CD4-positive, alpha-beta T cell treated with Interleukin-4 for 1 hour (primary cell): ENCODE measurements at places on chromosomes 7 and 10.

GRCh38 chr10:310976-311639 is 175.9 kb downstream of the ZMYND11 start:
- no peak for DNase-seq

- DNase-seq: no peak
Observed at GRCh38 chr7:129376778-129377700, 57.2 kb upstream of the STRIP2 start.

GRCh38 chr10:132306864-132307751 is 642 bp downstream of the STK32C start:
- peak; percentile 43 for DNase-seq

DNA sequence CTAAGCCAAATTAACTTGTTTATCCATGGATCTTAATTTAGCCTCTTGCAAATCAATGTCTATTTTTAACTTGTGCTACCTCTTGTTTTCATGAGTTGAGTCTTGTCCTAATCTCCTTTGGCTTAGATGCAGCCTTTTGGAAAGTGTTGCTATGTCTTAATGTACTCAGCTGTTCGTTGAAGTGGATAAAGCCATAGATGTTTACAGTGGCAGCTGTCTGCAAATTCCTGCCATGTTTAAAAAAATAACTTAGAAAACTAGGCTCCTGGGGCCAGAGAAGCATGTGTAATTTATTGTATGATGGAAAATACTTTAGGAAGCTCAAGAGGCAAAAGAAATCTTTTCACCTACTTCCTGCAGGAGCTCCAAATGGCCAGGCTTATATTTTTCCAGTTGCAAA is 253.1 kb upstream of the RHOBTB1 start:
- DNase-seq: no peak

GRCh38 chr7:116392806-116393205 is 106.7 kb upstream of the CAV2 start:
- no peak for DNase-seq

DNA sequence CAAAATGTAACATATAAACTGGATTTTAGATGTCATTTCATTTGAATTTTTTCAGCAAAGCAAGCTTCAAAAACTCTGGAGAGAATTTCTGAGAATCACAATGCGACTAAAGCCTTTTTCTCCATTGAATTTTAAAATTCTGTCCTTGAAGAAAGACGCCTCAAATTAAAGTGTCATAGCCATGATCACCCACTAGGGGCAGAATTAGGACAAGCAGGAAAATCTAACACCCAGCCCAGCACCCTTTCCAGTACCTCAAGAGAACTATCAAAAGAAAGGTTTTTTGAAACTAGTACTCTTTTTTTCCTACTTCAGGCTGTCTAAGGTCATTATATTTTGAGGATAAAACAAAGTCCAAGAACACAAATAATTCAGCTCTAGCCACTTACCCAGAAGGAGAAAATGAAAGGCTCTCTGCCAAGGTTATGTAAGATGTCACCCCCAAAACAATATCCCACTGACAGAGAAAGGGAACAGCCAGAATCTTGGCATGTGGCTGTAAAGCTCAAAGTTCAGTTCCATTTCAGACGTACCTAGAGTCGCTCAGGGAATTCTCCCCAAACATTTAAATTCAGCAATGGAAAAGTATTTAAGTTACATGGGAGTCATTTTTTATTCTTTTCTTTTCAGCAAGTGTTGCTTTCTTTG is 299.4 kb downstream of the SNX13 start:
- DNase-seq: no peak

DNA sequence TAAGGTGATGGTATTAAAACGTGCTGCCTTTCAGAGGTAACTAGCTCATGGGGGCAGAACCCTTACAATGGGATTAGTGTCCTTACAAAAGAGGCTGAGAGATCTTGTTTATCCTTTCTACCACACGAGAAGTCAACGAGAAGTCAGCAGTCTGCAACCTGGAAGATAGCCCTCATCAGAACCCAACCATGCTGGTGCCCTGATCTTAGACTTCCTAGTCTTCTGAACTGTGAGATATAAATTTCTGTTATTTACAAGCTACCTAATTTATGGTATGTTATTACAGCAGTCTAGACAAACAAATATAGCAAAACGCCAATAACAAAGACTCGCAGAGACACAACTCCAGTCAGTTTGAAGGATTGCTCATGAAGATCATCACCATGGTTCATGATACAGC is 157.5 kb upstream of the TMEM106B start:
- DNase-seq: no peak

DNA sequence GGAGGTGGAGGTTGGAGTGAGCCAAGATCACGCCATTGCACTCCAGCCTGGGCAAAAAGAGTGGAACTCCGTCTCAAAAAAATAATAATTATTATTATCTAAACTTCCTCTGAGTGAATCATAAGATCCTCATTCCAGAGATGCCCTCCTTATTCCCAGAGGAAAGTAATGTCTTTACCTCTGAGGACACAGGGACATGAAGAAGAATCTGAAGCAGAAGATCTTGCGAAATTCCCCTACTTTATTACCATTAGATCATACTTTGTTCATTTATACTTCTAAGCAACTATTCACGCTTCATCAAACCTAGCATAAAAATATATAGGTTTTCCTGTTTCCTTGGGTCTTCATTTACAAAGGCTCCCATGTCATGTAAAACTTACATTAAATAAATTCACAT is 143.1 kb downstream of the ETV1 start:
- DNase-seq: no peak

GRCh38 chr7:13826752-13827151 is 162.7 kb downstream of the ETV1 start:
- DNase-seq: no peak

DNA sequence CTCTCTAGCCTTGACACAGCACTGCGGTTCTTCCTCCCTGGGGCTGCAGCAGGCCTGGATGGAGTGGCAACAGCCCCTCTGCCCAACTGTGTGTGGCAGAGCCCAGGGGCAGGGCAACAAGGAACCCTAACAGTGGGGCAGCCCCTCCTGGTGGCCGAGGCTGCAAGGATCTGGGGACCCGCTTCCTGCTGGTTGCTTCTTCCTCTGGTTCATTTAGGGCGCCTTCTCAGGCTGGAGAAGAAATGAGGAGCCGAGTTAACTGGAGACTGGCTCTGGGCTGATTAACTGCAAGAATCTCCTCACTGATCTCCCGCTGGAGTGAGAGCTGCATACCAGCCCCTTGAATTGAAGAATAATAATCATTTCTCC is 80.1 kb upstream of the EMX2 start:
- no peak for DNase-seq

DNA sequence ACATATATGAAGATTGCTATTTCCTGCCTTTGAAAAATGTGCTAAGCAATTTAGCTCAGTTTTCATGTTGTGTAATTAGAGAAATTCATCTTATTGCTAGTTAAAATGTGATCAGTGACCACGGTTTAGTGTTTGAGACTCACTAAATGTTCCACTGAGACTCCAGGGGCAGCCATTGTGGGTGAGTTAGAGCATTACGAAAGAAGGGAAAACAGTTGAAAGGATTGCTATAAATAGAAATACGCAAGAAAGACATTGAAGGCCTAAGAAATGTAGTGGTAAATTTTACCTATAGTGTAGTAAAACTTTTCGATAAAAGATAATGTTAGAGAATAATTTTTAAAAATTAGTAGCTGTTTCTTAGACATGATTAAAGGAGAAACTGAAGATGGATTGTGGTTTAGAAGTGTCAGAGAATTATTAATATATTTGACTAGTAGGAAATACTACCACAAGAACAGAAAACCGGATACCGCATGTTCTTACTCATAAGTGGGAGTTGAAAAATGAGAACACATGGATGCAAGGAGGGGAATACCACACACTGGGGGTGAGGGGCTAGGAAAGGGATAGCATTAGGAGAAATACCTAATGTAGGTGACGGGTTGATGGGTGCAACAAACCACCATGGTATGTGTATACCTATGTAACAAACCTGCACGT is 394.5 kb downstream of the SEMA3D start:
- no peak for DNase-seq

DNA sequence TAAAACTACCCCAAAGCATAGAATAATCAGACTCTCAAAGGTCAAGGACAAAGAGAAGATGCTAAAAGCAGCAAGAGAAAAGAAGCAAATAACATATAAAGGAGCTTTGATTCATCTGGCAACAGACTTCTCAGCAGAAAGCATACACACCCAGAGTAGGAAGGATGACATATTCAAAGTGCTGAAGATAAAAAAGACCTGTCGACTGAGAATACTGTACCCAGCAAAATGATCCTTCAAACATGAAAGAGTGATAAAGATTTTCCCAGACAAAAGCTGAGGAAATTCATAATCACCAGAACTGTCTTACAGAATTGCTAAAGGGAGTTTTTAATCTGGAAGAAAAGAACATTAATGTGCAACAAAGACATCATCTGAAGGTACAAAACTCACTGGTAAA is 14.9 kb downstream of the KCNK18 start:
- no peak for DNase-seq
